Activated naive CD8-positive, alpha-beta T cell treated with anti-CD3 and anti-CD28 coated beads, Interleukin-2, amount 50 U/mL, for 24 hours (primary cell): ENCODE measurements at places on chromosomes 2 and 18.

GRCh38 chr2:124725187-124725586 lies 700.1 kb downstream of the CNTNAP5 start:
- H3K36me3 ChIP-seq = no peaks in the 10 kb centered on the region
- DNase-seq = no peak
- no peak overlapping the region for H3K4me3 ChIP-seq
- H3K27me3 ChIP-seq = no peaks in the 10 kb centered on the region
- H3K27ac ChIP-seq = no peak overlapping the region
- H3K4me1 ChIP-seq = no peaks in the 10 kb centered on the region

DNA sequence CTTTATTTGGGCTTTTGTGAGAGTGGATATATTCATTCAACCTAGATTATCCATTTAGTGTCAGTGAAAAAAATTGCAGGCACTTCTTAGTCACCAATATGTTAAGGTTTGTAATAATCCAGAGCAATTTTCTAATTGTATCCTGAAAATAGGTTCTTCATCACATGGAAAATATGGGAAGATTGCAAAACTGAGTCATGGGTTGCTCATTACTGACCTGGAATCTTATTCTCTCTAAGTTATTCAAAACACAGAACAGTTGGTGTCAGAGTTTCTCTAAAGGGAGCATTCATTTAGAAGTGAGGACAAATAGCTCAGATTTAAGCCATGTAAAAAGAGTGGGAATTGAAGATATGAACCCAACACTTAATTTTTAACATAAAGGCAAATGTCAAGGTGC lies 181.3 kb downstream of the IKZF2 start:
- peaks cover 11% of the 10 kb centered on the region for H3K4me1 ChIP-seq
- DNase-seq = no peak
- H3K4me3 ChIP-seq = no peak overlapping the region
- no peaks in the 10 kb centered on the region for H3K27me3 ChIP-seq
- H3K36me3 ChIP-seq = no peaks in the 10 kb centered on the region
- H3K27ac ChIP-seq = no peak overlapping the region

DNA sequence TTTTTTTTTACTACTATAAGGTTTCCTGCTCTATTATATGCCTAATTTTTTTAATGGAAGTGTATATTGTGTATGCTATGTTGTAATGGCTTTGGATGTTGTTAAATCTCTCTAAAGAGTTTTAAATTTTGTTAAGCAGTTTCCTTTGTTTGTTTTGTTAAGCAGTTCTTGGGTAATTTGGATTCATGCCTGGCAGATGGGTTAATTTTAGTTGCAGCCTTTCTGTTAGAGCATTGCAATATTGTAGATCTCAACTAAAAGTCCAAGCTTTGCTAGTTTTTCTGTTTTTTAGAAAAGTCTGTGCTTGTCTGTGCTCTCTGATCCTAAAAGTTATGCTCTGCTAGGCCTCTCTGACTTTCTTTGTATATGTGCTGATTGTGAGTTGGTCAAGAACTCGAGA lies 1229.0 kb upstream of the NRXN1 start:
- no peak overlapping the region for H3K4me3 ChIP-seq
- no peak for DNase-seq
- no peaks in the 10 kb centered on the region for H3K4me1 ChIP-seq
- no peaks in the 10 kb centered on the region for H3K36me3 ChIP-seq
- H3K27me3 ChIP-seq = no peaks in the 10 kb centered on the region

- H3K36me3 ChIP-seq = no peaks in the 10 kb centered on the region
- no peaks in the 10 kb centered on the region for H3K27me3 ChIP-seq
- DNase-seq = no peak
- H3K4me3 ChIP-seq = no peak overlapping the region
- H3K4me1 ChIP-seq = no peaks in the 10 kb centered on the region
Measured at GRCh38 chr2:183809404-183809803, 685.2 kb downstream of the NUP35 start.

GRCh38 chr18:68568364-68569155 lies 146.3 kb downstream of the TMX3 start:
- H3K4me1 ChIP-seq = no peaks in the 10 kb centered on the region
- no peak overlapping the region for H3K4me3 ChIP-seq
- H3K36me3 ChIP-seq = no peaks in the 10 kb centered on the region
- no peak overlapping the region for H3K27ac ChIP-seq
- peaks cover 4% of the 10 kb centered on the region for H3K27me3 ChIP-seq

- no peak overlapping the region for H3K27ac ChIP-seq
- H3K4me3 ChIP-seq = no peak overlapping the region
Measured at GRCh38 chr2:12980817-12981216, 264.1 kb downstream of the TRIB2 start.

- H3K27me3 ChIP-seq = peaks cover 25% of the 10 kb centered on the region
- DNase-seq = no peak
- peaks cover 23% of the 10 kb centered on the region for H3K4me1 ChIP-seq
- no peaks in the 10 kb centered on the region for H3K36me3 ChIP-seq
- peak overlapping the region; percentile 78 for H3K4me3 ChIP-seq
- H3K27ac ChIP-seq = peak overlapping the region; percentile 72
Measured at GRCh38 chr2:105397953-105398335, 907 bp downstream of the FHL2 start.

DNA sequence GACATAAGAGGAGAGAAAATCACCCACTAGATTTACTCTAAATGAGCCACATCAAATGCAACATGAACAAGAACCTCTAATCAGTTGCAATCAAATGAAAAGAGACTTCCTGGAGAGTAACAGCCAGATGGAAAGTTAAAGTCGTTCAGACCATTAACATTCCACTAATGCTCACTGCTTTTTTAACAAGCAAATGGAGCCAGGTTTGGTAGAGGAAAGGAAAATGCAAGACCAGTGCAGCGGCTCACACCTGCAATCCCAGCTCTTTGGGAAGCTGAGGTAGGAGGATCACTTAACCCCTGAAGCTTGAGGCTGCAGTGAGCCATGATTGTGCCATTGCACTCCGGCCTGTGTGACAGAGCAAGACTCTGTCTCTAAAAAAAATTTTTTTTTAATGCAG lies 48.5 kb downstream of the CACNB4 start:
- H3K4me1 ChIP-seq = peaks cover 12% of the 10 kb centered on the region
- H3K27ac ChIP-seq = no peak overlapping the region
- peaks cover 3% of the 10 kb centered on the region for H3K27me3 ChIP-seq
- H3K36me3 ChIP-seq = no peaks in the 10 kb centered on the region
- H3K4me3 ChIP-seq = no peak overlapping the region
- no peak for DNase-seq

GRCh38 chr2:19138264-19138825 lies 220.1 kb downstream of the OSR1 start:
- DNase-seq = no peak
- no peak overlapping the region for H3K27ac ChIP-seq
- no peaks in the 10 kb centered on the region for H3K27me3 ChIP-seq

DNA sequence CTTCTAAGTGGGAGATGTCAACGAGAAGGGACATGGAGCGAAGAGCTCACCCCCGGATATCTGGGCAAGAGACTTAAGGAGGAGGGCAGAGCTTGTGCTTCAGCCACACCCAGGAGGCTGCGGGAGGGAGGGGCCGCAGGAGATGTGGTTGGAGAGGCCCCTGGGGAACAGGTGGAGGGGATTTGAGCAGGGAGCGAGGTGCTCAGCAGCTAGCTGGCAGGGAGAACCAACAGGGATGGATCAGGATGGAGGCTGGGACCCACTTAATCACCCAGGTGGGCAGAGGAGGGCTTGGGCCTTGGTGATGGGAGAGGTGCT lies 78.3 kb downstream of the MBP start:
- peaks cover 13% of the 10 kb centered on the region for H3K36me3 ChIP-seq
- no peaks in the 10 kb centered on the region for H3K27me3 ChIP-seq
- DNase-seq = no peak
- H3K4me1 ChIP-seq = peaks cover 63% of the 10 kb centered on the region

DNA sequence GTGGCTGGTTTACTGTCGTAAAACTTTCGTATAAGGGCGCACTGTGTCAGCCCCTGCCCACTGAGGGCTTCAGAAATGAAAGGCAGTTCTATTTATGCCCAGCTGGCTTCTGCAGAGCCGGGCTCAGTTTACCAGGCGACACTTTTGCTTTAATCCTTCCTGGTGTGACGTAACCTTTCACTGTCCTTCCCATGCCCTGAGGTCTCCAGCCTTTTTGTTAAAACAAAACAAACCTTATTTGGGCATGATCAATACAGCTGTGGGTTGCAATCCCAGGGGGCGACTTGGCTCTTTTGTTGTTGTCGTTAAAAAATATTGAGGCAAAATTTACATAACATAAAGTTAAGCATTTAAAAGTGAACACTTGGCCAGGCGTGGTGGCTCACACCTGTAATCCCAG lies 85.3 kb downstream of the AGAP1 start:
- H3K4me3 ChIP-seq = no peak overlapping the region
- H3K4me1 ChIP-seq = no peaks in the 10 kb centered on the region
- H3K36me3 ChIP-seq = no peaks in the 10 kb centered on the region
- no peaks in the 10 kb centered on the region for H3K27me3 ChIP-seq
- H3K27ac ChIP-seq = no peak overlapping the region
- DNase-seq = no peak

- no peak overlapping the region for H3K4me3 ChIP-seq
- no peaks in the 10 kb centered on the region for H3K36me3 ChIP-seq
- peak overlapping the region; percentile 49 for H3K27ac ChIP-seq
- H3K4me1 ChIP-seq = peaks cover 43% of the 10 kb centered on the region
- H3K27me3 ChIP-seq = no peaks in the 10 kb centered on the region
- DNase-seq = no peak
Measured at GRCh38 chr2:105950521-105951383, 206.0 kb downstream of the NCK2 start.

- no peaks in the 10 kb centered on the region for H3K36me3 ChIP-seq
- H3K4me1 ChIP-seq = peaks cover 2% of the 10 kb centered on the region
- H3K27ac ChIP-seq = no peak overlapping the region
- peak overlapping the region; percentile 59 for H3K4me3 ChIP-seq
- DNase-seq = peak; percentile 54
Measured at GRCh38 chr2:20106746-20107145, 55.3 kb upstream of the LAPTM4A start.

- H3K4me3 ChIP-seq = no peak overlapping the region
- DNase-seq = no peak
- H3K4me1 ChIP-seq = peaks cover 41% of the 10 kb centered on the region
- H3K36me3 ChIP-seq = peaks cover 3% of the 10 kb centered on the region
- no peaks in the 10 kb centered on the region for H3K27me3 ChIP-seq
Measured at GRCh38 chr18:21747764-21748693, 7.4 kb downstream of the MIB1 start.

DNA sequence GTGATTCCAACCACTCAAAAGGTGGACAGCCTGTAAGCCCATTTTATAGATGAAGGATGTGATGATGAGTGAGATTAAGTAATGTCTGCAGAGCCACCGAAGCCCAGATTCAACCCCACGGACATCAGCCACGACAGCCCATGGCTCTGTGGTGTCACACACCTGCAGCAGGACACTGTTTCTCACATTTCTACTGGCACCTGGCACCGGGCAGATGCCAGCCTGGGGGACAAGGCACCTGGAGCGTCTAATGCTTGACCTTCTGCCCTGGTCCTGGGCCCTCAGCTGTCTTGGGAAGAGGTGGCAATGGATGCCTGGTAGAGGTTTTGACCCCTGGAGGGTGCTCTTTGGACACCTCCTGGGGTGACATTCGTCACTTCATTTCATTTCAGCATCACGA lies 176.3 kb downstream of the ANAPC1 start:
- H3K36me3 ChIP-seq = no peaks in the 10 kb centered on the region
- no peak overlapping the region for H3K27ac ChIP-seq
- DNase-seq = no peak

DNA sequence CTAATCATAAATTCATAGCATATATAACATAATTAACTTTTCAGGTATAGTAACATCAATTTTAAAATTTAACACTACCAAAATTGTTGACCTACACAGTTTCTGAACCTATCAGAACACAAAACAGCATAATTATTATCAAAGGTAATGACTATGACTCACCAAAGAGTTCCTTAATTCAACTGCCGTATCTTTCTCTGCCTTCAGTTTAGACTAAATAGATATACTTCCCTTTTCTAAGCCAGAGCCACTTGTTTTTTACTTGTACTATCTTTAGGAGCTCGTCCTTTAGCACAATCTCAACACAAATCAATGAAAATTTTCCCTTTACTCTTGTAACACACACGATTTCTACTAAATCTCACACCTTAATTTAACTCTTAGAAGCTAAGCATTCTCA lies 54.4 kb downstream of the CCDC88A start:
- H3K4me1 ChIP-seq = no peaks in the 10 kb centered on the region
- no peak for DNase-seq
- no peak overlapping the region for H3K27ac ChIP-seq
- no peaks in the 10 kb centered on the region for H3K36me3 ChIP-seq
- H3K27me3 ChIP-seq = no peaks in the 10 kb centered on the region

- H3K27me3 ChIP-seq = peaks cover 5% of the 10 kb centered on the region
- peak overlapping the region; percentile 38 for H3K4me3 ChIP-seq
- H3K36me3 ChIP-seq = no peaks in the 10 kb centered on the region
- DNase-seq = no peak
Measured at GRCh38 chr2:8582651-8583399, 99.0 kb upstream of the ID2 start.

GRCh38 chr2:240095556-240096523 lies 40.3 kb downstream of the COPS9 start:
- H3K36me3 ChIP-seq = no peaks in the 10 kb centered on the region
- H3K4me3 ChIP-seq = no peak overlapping the region
- peaks cover 70% of the 10 kb centered on the region for H3K27me3 ChIP-seq
- no peak overlapping the region for H3K27ac ChIP-seq
- no peak for DNase-seq

GRCh38 chr2:239935789-239936758 lies 89.1 kb downstream of the NDUFA10 start:
- no peak overlapping the region for H3K27ac ChIP-seq
- no peak overlapping the region for H3K4me3 ChIP-seq
- no peak for DNase-seq
- H3K27me3 ChIP-seq = peaks cover 3% of the 10 kb centered on the region

GRCh38 chr2:13193075-13193474 lies 476.3 kb downstream of the TRIB2 start:
- no peaks in the 10 kb centered on the region for H3K36me3 ChIP-seq
- no peaks in the 10 kb centered on the region for H3K4me1 ChIP-seq
- H3K27me3 ChIP-seq = peaks cover 5% of the 10 kb centered on the region
- no peak overlapping the region for H3K4me3 ChIP-seq

GRCh38 chr18:79662034-79662433 lies 17.6 kb upstream of the CTDP1 start:
- H3K27me3 ChIP-seq = peaks cover 3% of the 10 kb centered on the region
- no peaks in the 10 kb centered on the region for H3K4me1 ChIP-seq
- no peak for DNase-seq
- H3K4me3 ChIP-seq = no peak overlapping the region

DNA sequence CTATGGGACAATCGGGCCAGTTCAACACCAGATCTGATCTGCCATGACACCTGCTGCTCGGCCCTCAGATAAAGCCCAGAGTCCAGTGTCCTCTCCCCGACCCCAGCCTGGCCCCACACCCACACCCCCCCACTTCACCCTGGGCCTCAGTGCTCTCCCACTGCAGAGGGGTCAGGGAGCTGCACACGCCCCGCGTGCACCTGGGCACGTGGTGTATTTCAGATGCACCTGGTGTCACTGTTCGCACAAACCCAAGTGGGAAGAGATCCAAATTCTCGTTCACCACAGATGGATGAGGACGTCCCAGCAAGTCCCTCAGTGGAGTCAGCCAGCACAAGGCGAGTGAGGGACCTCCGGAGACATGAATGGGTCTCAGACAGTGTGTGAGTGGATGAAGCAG lies 161.3 kb downstream of the RTP5 start:
- no peak overlapping the region for H3K27ac ChIP-seq
- no peak for DNase-seq
- peak overlapping the region; percentile 70 for H3K4me3 ChIP-seq
- H3K36me3 ChIP-seq = no peaks in the 10 kb centered on the region
